ENCODE measurements at places on chromosomes 12 and 14. TPM values are rescaled to one million over a fixed set of nuclear protein-coding genes. Genes with fewer than 3 reads are reported as not detected.

Gene SLCO1B1
- polyA plus RNA-seq = not detected

Gene SLC4A8
- polyA plus RNA-seq = 1.1 TPM

Gene ZFP36L1
- 142 TPM for polyA plus RNA-seq

Gene CCDC184
- polyA plus RNA-seq = 0.51 TPM

Gene EGLN3
- polyA plus RNA-seq = 9.3 TPM

Gene TAS2R50
- 0.10 TPM for polyA plus RNA-seq

Gene RHOJ
- polyA plus RNA-seq = 0.26 TPM

Gene HSPB8
- 3.0 TPM for polyA plus RNA-seq

Gene PRH2
- not detected for polyA plus RNA-seq

Gene PDE3A
- not detected for polyA plus RNA-seq

Gene INSM2
- not detected for polyA plus RNA-seq

- DNase-seq = no peak
Observed at GRCh38 chr12:6998715-6999451, 19.4 kb downstream of the LPCAT3 start.

- no peak for DNase-seq
Observed at GRCh38 chr14:38824706-38825105, 278.3 kb downstream of the SEC23A start.

- DNase-seq = no peak
Observed at GRCh38 chr14:80419769-80420168, 208.5 kb upstream of the DIO2 start.

GRCh38 chr12:64678835-64679234, 68.5 kb downstream of the RASSF3 start:
- no peak for DNase-seq

- no peak for DNase-seq
Observed at GRCh38 chr12:71521125-71521524, 81.5 kb downstream of the LGR5 start.

- no peak for DNase-seq
Observed at GRCh38 chr14:90814806-90815571, 1.2 kb downstream of the TTC7B start.

- DNase-seq = no peak
Observed at GRCh38 chr14:104556256-104557021, 23.1 kb upstream of the C14orf180 start.

GRCh38 chr14:79730196-79730595, 481.1 kb downstream of the DIO2 start:
- no peak for DNase-seq

GRCh38 chr12:113500306-113500675, 28.6 kb upstream of the LHX5 start:
- DNase-seq = no peak

GRCh38 chr12:77493302-77494168, 337.2 kb upstream of the NAV3 start:
- no peak for DNase-seq

DNA sequence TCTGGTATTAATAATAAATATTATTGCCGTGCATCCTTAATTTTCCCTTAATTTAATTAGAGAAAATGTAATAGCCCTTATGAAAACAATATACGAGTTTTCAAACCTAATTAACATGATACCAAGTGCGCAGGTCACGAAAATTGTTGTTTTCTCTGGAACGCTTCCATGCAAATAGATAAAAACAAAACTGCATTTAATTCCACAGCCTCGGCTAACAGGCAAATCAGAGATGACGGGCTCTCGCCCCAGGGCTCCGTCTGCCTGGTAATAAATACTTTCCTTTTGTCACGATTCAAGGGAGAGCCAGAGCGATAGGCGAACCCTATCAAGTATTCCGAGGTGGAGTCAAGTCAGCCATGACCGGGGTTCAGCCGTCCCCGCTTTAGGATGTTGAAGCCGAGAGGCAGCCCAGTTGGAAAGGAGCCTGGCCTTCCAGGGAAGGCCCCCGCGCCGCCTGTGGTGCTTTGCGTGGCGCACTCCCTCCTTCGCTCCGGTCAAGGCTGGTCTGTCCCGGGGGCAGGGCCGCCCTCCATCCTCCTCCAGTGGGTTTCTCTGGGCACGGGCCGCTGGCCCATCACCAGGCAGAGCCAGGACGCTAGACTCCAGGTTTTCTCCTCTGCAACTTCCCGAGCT, 137.8 kb upstream of the GSC start:
- DNase-seq = no peak

GRCh38 chr14:69882116-69882864, 3.1 kb downstream of the SMOC1 start:
- DNase-seq = no peak

DNA sequence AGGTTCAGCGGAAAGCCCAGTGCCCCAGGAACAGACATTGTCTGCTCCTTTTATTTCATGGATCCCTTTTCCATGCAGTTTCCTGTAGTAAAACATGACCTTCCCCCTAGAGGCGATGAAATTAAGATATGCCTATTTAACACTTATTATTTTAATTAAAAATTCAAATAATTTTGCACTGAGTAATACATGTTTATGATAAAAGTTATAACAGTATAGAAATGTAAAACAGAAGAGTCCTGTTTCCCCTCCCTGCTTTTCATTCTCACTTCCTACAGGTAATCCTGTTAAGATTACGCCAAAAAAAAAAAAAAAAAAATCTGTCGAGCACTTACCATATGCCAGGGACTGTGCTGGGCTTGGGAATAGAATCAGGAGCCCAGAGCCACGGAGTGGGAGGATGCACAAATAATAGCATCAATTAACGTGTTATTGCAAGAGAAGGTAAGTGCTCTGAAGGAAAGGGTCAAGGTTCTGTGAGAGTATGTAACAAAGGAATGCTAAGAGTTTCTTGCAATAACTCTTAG, 830 bp upstream of the LPCAT3 start:
- no peak for DNase-seq

- DNase-seq = no peak
Observed at GRCh38 chr12:65988596-65988995, 142.0 kb downstream of the LLPH start.

DNA sequence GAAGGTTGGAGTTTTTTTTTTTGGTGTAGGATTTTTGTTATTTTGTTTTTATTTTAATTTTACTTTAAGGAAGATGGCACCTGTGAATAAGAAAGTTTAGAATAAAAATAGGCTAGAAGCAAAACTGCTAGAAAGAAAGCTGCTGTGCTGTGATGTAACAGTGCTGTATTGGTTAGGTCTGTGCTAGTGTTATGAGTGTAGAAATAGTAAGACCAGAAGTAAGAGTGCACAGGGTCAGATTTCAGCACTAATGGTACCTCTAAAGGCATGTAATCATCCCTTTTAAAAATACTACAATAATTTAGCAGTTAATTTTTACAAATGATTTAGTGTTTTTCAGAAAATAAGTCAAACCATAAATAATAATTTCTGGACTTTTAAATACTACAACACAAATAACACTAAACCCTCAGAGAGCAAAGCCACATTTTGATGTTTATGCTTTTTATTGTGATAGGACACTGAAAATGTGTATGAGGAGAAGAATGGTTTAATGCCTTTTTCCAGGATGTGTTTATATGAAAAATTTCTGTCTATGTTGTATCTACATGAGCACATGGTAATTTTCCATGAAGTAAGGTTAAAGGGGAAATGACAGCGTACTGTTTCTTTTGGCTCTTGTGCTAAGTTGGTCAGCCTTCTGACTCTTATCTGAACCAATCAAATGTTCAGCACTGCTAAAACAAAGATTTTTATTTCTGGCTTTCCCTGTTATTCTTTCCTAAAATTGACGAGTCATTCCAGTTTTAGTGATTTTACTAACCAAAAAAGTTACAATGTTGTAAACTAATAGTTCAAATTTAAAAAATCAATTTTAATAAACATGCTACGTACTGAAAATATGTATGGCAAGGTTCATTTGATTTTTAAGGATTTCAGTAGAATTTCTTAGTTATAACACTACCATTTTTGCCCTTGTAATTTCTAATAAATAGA, 96.1 kb downstream of the PPHLN1 start:
- no peak for DNase-seq

GRCh38 chr12:91994208-91994797, 151.3 kb downstream of the BTG1 start:
- no peak for DNase-seq

DNA sequence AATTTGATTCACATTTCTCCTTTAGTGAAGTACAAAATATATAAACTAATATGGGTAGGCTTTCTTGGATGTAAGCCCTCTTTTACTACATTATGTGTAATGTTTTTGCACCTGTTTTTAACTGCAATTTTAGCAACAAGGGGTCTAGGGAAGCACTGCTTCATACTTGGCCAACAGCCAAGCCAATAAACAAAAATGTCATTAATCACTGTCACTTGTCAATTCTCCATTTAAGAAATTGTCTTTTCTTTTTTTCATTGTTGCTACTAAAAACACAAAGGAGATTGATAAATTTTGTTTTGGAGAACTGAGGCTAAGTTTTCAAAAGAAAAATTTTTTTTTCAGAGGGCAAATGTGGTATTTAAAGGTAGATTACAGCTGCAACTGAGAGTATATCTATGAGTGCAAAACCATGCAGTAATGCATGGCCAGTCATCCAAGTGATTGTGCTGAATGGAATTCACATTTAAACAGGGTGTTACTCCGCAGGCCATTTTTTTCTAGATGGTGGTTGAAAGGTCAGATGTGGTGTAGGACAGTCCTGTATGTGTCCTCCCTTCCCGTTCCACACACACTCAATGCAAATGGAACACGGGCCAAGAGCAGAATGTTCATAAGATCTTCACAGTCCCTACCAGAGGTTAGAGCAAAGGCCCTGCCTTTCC, 503.0 kb upstream of the LMO3 start:
- DNase-seq = no peak

DNA sequence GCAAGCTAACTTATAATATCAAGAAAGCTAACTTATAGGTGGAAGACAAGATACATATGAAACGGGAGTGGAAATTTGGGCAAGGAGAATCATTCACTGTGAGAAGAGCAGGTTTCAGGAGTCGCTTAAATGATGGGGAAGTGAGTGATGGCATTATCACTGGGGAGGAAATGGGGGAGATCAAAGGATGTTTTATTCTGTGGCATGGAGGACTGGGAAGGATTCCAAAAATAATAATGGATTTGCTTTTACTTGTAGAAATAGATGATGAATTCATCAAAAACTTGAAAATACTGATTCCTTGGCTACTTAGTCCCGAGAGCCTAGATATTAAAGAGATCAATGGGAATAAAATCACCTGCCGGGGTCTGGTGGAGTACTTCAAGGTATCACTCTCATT, 47.8 kb downstream of the SAV1 start:
- DNase-seq = no peak

GRCh38 chr12:115507560-115507889, 770.0 kb downstream of the MED13L start:
- DNase-seq = no peak

GRCh38 chr14:33237115-33237740, 298.5 kb downstream of the NPAS3 start:
- DNase-seq = no peak

DNA sequence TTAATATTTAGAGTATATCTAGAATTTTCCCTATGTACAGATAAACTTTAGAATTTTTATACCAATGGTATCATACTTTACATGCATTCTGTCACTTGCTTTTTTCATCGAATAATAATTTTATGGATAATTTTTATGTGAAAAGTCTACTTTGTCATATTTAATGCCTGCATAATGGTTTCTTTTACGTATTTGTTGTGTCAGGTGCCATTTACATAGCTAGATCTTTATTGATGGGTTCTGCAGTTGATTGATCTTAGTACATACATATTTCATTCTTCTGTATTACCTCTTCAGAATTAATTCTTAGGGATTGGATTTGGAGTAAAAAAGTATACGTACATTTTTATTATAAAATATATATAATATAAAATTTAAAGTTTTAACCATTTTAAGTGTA, 77.7 kb upstream of the NEDD1 start:
- DNase-seq = no peak

DNA sequence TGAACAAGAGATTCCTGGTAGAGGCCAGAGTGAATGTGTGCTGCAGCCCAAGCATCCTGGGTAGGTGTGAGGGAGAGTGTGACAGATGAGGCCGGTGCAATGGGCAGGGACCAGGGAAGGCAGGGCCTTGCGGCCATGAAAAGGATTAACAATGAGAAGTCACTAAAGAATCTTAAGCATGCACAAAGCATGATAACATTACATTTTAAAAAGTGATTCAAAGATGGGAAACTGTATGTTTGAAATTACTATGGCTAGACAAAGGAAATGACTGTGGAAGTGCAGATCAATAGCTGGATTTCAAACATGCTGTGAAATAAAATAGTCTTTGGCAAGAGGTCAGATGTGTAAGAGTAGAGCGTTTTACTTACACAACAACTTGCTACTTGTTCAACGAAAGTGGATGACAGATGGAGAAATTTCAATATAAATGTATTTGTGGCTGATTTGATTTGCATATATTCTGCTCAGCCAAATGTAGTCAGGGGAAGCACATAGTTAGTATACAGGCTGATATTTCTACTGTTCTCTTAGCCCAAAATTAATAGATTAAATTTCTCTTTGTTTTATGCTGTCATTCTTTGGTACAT, 175.5 kb downstream of the CCDC59 start:
- DNase-seq = no peak

DNA sequence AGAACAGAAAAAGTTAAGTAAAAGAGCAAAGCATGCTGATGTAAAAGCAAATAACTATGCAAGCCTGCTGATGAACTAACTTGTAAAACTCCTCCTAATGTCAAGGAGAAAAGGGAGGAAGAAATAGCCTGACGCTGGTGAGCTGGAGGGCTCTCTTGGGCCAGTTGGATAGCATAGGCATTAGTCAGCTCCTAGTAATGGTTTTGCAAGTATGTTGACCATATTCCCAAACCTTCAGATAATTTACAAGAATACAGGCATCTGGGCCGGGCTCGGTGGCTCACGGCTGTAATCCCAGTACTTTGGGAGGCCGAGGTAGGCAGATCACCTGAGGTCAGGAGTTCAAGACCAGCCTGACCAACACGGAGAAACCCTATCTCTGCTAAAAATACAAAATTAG, 871.4 kb downstream of the C12orf50 start:
- no peak for DNase-seq

GRCh38 chr14:56524971-56525677, 54.5 kb upstream of the TMEM260 start:
- DNase-seq = no peak

DNA sequence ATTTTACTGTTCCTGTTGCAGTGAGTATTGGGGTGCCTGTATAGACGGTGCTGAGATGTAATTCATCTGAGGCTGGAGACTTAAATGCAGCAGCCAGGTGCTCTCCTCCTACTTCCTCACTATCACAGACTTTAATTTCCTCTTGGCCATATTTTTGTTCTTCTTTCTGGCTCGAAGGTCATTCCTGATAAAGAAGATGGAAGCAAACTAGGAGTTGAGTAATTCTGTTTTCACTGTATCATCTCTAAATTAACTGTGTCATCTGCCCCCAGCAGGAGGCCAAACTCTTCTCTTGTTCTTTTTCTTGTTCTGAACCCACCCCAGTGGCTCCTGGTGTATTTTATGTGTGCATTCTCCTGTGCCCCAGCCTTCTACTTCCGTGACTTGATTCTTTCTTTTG, 141.7 kb upstream of the ARHGAP5 start:
- no peak for DNase-seq

DNA sequence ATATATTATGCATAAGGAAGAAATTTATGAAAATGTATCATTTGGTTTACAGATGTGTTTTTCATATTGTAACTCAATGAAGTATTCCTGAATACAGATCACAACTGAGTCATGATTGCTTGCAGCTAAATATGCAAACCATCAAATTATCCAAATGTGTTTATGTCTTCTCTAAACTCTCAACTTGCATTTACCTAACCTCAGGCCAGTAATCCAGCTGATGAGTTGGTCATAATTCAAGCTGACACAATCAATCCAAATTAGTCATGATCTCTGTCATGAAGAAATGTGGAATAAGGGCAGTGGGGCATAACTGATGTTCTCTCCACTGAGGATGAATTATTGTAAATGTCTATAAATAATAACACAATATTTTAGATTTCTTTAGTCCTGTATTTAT, 104.8 kb upstream of the CNTN1 start:
- no peak for DNase-seq

- DNase-seq = no peak
Observed at GRCh38 chr12:71441836-71442566, 2.4 kb downstream of the LGR5 start.
